Spleen (tissue), 13 donors: ENCODE measurements at places on chromosomes 16 and 17.

GRCh38 chr16:71895679-71896365 is 491 bp downstream of the IST1 start:
- H3K4me3 ChIP-seq = peak overlapping the region; percentile 95
- peak overlapping the region; percentile 97 for H3K27ac ChIP-seq
- peaks cover 57% of the 10 kb centered on the region for H3K4me1 ChIP-seq

GRCh38 chr17:70099884-70100283 is 24.9 kb downstream of the KCNJ16 start:
- H3K36me3 ChIP-seq = no peaks in the 10 kb centered on the region
- H3K27me3 ChIP-seq = no peaks in the 10 kb centered on the region
- H3K4me3 ChIP-seq = no peak overlapping the region

GRCh38 chr16:2420035-2420434 is 9.2 kb upstream of the CCNF start:
- H3K4me3 ChIP-seq = no peak overlapping the region
- no peaks in the 10 kb centered on the region for H3K36me3 ChIP-seq
- no peak for DNase-seq
- H3K27me3 ChIP-seq = peaks cover 5% of the 10 kb centered on the region
- H3K27ac ChIP-seq = no peak overlapping the region

GRCh38 chr17:70767102-70767701 is 597.9 kb downstream of the KCNJ2 start:
- no peaks in the 10 kb centered on the region for H3K27me3 ChIP-seq
- H3K4me3 ChIP-seq = no peak overlapping the region
- no peaks in the 10 kb centered on the region for H3K36me3 ChIP-seq
- no peak for DNase-seq
- H3K4me1 ChIP-seq = no peaks in the 10 kb centered on the region

GRCh38 chr17:35557353-35557752 is 3.3 kb downstream of the SLFN14 start:
- no peaks in the 10 kb centered on the region for H3K36me3 ChIP-seq
- H3K4me3 ChIP-seq = no peak overlapping the region
- peak overlapping the region; percentile 11 for H3K27ac ChIP-seq
- no peaks in the 10 kb centered on the region for H3K4me1 ChIP-seq
- DNase-seq = no peak

DNA sequence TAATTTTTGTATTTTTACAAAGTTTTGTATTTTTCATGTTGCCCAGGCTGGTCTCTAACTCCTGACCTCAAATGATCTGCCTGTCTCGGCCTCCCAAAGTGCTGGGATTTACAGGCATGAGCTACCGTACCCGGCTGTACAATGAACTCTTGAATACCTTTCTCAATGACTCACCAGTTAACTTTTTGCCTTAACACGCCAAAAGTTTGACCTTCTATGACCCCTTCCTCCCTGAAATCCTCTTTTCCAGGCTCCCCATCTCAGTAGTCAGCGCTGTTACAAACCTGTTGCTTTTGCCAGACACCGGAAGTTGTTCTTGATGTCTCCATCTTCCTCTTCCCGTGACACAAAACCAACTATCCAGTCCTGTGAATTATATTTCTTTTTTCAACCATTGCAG is 158.1 kb upstream of the ASIC2 start:
- no peaks in the 10 kb centered on the region for H3K4me1 ChIP-seq
- no peak overlapping the region for H3K27ac ChIP-seq
- no peaks in the 10 kb centered on the region for H3K36me3 ChIP-seq

DNA sequence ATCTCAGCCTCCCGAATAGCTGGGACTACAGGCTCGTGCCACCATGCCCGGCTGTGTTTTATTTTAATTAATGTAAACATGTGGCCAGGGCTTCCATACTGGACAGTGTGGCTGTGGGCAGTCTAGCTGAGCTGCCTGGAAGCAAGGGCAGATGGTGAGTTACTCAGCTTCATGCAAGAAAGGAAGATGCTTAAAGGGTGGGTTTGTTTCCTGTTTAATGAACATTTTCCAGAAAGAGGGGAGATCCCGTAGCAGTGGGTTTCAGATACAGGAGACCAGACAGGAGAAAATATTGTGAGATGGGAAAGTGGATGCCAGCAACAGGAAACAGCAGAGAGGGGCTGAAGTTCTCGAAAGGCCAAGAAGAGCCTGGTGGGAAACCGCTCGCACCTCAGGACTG is 7.3 kb downstream of the MAPK8IP3 start:
- H3K27me3 ChIP-seq = no peaks in the 10 kb centered on the region
- H3K4me1 ChIP-seq = peaks cover 49% of the 10 kb centered on the region
- DNase-seq = peak; percentile 20
- no peaks in the 10 kb centered on the region for H3K36me3 ChIP-seq

- H3K4me1 ChIP-seq = peaks cover 9% of the 10 kb centered on the region
- H3K27me3 ChIP-seq = no peaks in the 10 kb centered on the region
- no peak overlapping the region for H3K27ac ChIP-seq
- no peak overlapping the region for H3K4me3 ChIP-seq
- peaks cover 6% of the 10 kb centered on the region for H3K36me3 ChIP-seq
These were observed 47.1 kb downstream of the RPTOR start for GRCh38 chr17:80591788-80592187.

DNA sequence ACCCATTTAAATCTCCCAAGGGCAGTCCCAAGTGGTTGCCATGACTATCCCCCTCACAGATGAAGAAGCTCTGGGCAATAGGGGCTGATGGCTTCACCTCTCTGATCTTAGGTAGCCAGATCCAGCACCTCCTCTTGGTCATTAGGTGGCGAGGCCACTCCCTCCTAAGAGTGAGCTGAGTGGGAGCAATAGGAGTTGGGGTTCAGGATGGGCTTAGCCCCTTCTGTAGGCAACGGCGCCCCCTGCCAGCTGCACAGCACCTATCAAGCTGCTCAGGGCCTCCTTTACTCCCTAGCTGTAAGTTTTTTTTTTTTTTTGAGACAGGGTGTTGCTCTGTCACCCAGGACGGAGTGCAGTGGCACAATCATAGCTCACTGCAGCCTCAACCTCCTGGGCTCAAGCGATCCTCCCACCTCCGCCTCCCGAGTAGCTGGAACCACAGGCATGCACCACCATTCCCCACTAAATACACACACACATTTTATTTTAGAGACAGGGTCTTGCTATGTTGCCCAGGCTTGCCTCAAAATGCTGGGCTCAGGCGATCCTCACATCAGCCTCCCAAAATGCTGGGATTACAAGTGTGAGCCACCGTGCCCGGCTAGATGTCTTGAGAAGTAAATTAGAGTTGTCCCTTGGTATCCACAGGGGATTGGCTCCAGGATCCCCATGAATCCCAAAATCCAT is 3.5 kb upstream of the RRAD start:
- H3K4me3 ChIP-seq = no peak overlapping the region
- no peaks in the 10 kb centered on the region for H3K36me3 ChIP-seq
- H3K27me3 ChIP-seq = peaks cover 19% of the 10 kb centered on the region
- no peak for DNase-seq
- H3K4me1 ChIP-seq = peaks cover 61% of the 10 kb centered on the region

- peaks cover 31% of the 10 kb centered on the region for H3K27me3 ChIP-seq
- H3K4me3 ChIP-seq = no peak overlapping the region
- peaks cover 40% of the 10 kb centered on the region for H3K4me1 ChIP-seq
- peak; percentile 87 for DNase-seq
- H3K36me3 ChIP-seq = no peaks in the 10 kb centered on the region
- no peak overlapping the region for H3K27ac ChIP-seq
These were observed 12.5 kb downstream of the SAMD14 start for GRCh38 chr17:50117202-50118051.

GRCh38 chr16:75065149-75065505 is 51.5 kb downstream of the LDHD start:
- no peak overlapping the region for H3K27ac ChIP-seq
- H3K36me3 ChIP-seq = no peaks in the 10 kb centered on the region
- no peak overlapping the region for H3K4me3 ChIP-seq
- DNase-seq = peak; percentile 79

GRCh38 chr17:49018116-49018612 is 21.0 kb downstream of the IGF2BP1 start:
- no peak overlapping the region for H3K27ac ChIP-seq
- DNase-seq = no peak
- no peaks in the 10 kb centered on the region for H3K36me3 ChIP-seq
- H3K4me3 ChIP-seq = no peak overlapping the region

GRCh38 chr16:12160249-12160648 is 183.7 kb downstream of the SNX29 start:
- DNase-seq = peak; percentile 7
- H3K4me3 ChIP-seq = no peak overlapping the region
- H3K4me1 ChIP-seq = no peaks in the 10 kb centered on the region
- H3K36me3 ChIP-seq = peaks cover 8% of the 10 kb centered on the region
- H3K27me3 ChIP-seq = no peaks in the 10 kb centered on the region

DNA sequence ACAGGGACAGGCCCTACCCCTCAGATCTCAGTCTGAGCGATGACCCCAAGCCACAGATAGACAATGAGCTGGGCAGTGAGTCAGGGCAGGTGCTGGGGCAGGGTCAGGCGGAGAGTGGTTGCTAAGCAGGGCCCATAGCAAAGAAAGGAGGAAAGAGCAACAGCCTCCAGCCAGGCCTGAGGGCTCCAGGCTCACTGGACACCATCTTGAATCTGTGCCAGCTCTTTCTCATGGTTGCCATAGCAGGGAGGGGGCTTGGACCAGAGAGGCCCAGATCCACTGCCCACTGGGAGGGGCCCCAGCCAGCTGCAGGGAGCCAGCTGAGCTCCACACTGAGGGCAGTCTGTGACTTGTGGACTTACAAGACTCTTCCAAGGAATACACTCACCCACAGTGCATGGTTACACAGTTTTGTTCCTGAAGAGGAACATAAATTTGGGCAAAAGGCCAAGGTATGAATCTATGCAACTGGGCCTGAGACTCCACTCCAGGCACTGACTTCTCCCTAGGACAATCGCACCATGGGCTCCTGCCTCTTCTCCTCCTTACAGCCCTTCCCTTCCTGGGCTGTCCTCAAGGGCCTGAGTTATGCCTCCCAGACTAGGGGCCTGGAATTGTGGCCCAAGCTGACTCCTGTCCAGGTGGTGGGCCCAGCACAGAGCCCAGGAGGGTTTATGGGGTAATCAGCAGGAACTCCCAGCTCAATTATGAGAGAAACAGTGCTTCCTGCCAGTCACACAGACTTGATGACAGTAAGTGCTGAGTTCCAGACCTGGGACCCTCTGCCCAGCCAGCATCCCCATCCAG is 59.9 kb downstream of the BEAN1 start:
- no peak for DNase-seq
- no peak overlapping the region for H3K27ac ChIP-seq
- H3K27me3 ChIP-seq = no peaks in the 10 kb centered on the region
- no peaks in the 10 kb centered on the region for H3K36me3 ChIP-seq

DNA sequence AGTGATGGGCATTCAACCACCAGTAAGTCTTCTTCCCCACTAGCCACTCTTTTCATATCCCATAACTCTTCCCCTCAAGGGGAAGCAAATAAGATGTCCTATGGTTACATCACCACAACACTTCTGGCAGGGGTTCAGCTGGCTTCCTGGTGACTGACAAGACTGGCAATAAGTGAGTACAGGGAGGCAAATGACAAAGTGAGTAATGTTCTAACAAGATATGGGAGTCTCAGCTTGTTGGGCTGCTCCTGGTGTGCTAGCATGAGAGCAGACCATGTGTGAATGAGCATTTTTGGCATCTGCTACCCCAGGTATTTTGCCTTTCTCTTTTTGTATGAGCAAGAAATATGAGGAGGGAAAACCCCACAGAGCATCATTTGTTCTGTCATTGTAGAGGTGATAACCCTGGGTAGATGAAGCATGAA is 9.9 kb downstream of the TMIGD1 start:
- H3K4me1 ChIP-seq = peaks cover 19% of the 10 kb centered on the region
- no peak for DNase-seq
- no peaks in the 10 kb centered on the region for H3K36me3 ChIP-seq
- no peaks in the 10 kb centered on the region for H3K27me3 ChIP-seq
- H3K27ac ChIP-seq = no peak overlapping the region

GRCh38 chr17:45104907-45105624 is 27.2 kb downstream of the PLCD3 start:
- no peak overlapping the region for H3K4me3 ChIP-seq
- H3K27me3 ChIP-seq = no peaks in the 10 kb centered on the region
- no peaks in the 10 kb centered on the region for H3K4me1 ChIP-seq
- H3K36me3 ChIP-seq = peaks cover 96% of the 10 kb centered on the region

- no peak overlapping the region for H3K27ac ChIP-seq
- H3K27me3 ChIP-seq = no peaks in the 10 kb centered on the region
- peaks cover 50% of the 10 kb centered on the region for H3K4me1 ChIP-seq
- no peak for DNase-seq
- no peak overlapping the region for H3K4me3 ChIP-seq
- H3K36me3 ChIP-seq = no peaks in the 10 kb centered on the region
These were observed 51.7 kb upstream of the LGALS9 start for GRCh38 chr17:27579304-27579703.

GRCh38 chr16:78240459-78241222 is 141.2 kb downstream of the WWOX start:
- no peaks in the 10 kb centered on the region for H3K4me1 ChIP-seq
- no peak for DNase-seq
- no peaks in the 10 kb centered on the region for H3K36me3 ChIP-seq
- H3K27ac ChIP-seq = no peak overlapping the region
- no peak overlapping the region for H3K4me3 ChIP-seq
- H3K27me3 ChIP-seq = no peaks in the 10 kb centered on the region

GRCh38 chr17:32912218-32912897 is 15.6 kb upstream of the TMEM98 start:
- no peaks in the 10 kb centered on the region for H3K27me3 ChIP-seq
- H3K4me3 ChIP-seq = no peak overlapping the region
- no peak for DNase-seq

DNA sequence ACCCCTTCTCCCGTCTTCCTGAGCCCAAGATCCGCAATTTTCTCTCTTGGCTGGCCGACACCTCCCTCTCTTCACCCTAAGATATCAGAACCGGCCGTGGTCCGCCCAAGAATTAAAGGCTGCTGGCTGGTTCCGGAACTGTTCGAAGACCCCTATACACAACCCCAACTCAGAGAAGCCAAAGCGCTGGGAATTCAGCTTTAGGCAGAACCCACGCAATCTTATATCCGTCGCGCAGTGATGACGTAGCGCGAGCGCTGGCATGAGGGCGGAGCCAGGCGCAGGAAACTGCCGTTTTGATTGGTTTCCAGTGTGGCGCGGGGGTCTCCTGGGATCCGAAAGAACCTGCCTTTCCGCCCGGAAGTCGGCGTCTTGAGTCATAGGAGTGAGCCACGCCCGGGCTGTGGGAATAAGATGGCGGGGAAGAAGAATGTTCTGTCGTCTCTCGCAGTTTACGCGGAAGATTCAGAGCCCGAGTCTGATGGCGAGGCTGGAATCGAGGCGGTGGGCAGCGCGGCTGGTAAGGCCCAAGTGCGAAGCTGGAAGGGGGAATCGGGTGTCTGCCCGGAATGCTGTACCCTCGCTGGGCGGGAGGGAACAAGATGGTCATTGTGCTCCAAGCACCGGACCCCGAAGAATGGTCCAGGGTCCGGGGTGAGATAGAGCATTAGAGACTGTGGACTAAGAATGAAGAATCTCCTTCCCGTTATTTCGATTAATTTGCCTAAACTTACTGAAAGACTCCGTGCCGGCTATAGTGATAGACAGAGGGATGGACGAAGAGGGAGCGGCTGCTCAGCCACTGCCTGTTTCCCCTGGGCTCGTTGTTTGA is at the start of the genes RECQL5 and SAP30BP:
Gene RECQL5 (minus strand): TSS at position 196 of the 832 bp plus-strand sequence. CDS start 597 bp downstream, outside the sequence.
Gene SAP30BP (plus strand): TSS at position 380 of the 832 bp plus-strand sequence. CDS start 35 bp downstream, at position 415.
- peak within 1 kb of the TSS; percentile 94 for H3K4me3 ChIP-seq
- H3K27me3 ChIP-seq = no peaks in the 10 kb centered on the region
- peaks cover 85% of the 10 kb centered on the region for H3K4me1 ChIP-seq
- peak within 1 kb of the TSS; percentile 95 for H3K27ac ChIP-seq
- DNase-seq = peak; percentile 98
- peaks cover 51% of the 10 kb centered on the region for H3K36me3 ChIP-seq
